ENCODE measurements at places on chromosomes 2 and 18.

DNA sequence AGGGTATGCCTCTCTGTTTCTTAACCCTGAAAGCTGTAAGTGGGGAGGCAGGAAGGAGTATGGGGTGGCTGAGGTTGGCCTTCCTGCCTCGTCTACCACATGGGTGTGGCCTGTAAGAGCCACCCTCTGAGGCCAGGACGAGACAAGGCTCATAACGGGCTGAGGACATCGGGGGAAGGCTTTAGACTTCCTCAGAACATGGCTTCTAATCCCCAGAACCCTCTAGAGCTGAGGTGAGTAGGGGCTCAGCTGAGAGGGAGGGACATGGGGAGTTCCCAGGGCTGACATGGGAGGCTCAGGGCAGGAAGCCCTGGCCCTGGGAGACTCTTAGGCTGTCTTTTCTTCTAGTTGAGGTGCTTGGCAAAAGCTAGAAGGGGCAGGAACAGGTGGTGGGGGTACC is 36.7 kb downstream of the EMX1 start:
- no peak for DNase-seq

- DNase-seq: no peak
Measured at GRCh38 chr18:58871514-58872420, 7.1 kb downstream of the ZNF532 start.

GRCh38 chr2:128772671-128773070 is 454.0 kb upstream of the HS6ST1 start:
- no peak for DNase-seq

GRCh38 chr2:231321556-231322334 is 73.8 kb upstream of the B3GNT7 start:
- DNase-seq: no peak

DNA sequence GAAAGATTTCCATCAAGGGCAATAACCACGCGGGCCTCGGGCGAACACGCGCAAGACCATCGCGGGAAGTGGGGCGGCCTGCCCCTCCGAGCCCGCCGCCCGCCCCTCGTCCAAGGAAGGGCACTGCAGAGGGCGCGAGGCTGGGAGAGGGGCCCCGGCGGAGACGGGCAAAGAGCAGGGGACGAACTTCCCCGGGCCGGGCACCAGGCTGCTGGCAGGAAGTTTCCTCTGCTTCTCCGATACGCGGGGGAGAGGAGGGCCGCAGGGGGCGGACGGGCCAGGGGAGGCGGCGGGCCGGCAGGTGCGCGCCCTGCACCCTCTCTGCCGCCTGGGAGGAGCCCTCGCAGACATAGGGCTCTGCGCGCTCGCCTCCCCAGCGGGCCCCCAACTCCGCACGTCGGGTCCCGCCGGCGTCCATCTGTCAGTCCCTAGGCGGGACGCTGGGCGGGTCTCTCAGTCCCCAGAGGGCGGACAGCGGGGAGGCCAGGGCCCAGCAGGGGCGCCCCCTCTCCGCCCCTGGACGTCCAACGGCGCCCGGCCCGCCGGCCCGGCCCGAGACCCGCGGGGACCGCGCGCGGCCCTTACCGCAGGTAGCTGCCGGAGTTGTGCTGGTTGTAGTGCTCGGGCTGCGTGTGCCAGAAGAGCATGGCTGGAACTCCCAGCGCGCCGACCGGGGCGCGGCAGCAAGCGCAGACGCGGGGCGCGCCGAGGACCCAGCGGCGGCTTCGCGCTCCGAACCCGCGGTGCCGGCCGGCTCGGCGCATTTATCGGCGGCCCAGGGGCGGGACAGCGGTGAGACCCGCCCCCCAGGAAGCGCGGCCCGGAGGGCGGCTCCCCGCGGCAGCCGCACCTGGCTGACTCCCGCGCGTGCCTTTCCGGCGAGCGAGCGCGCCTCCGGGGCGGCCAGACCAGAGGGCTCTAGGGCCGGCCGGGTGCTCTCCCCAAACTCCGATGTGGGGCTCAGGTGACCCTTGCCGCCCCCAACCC is at the start of gene TFCP2L1:
TSS of gene TFCP2L1 (minus strand) at position 740 of the 987 bp plus-strand sequence. CDS start at position 647, 93 bp downstream.
- no peak for DNase-seq

GRCh38 chr2:105329197-105329554 is 359 bp downstream of the TGFBRAP1 start:
- no peak for DNase-seq

GRCh38 chr2:224711859-224712665 is 4.1 kb downstream of the CCDC195 start:
- DNase-seq: peak; percentile 9

- DNase-seq: peak; percentile 24
Measured at GRCh38 chr2:146262606-146263005, 1582.2 kb upstream of the ACVR2A start.

- DNase-seq: peak; percentile 36
Measured at GRCh38 chr2:30421604-30422443, 25.2 kb upstream of the LCLAT1 start.

DNA sequence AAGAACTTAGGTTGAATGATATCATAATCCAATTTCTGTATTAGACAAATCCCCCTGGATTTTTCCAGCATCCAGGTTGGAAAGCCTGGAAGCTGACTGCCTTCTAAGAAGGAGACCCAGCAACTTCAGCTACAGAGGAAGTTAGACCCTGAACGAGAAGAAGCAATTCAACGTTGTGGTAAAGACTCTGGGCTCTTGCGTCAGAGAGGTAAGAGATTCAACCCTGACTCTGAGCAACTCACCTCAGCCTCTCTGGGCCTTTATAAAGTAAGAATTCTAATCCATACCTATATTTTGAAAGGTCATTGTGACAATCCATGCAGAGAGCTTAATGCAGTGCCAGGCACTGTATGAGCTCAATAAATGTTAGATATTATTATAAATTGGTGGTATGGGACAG is 9.7 kb downstream of the E2F6 start:
- DNase-seq: no peak

GRCh38 chr2:124683536-124684428 is 658.7 kb downstream of the CNTNAP5 start:
- DNase-seq: peak; percentile 57

DNA sequence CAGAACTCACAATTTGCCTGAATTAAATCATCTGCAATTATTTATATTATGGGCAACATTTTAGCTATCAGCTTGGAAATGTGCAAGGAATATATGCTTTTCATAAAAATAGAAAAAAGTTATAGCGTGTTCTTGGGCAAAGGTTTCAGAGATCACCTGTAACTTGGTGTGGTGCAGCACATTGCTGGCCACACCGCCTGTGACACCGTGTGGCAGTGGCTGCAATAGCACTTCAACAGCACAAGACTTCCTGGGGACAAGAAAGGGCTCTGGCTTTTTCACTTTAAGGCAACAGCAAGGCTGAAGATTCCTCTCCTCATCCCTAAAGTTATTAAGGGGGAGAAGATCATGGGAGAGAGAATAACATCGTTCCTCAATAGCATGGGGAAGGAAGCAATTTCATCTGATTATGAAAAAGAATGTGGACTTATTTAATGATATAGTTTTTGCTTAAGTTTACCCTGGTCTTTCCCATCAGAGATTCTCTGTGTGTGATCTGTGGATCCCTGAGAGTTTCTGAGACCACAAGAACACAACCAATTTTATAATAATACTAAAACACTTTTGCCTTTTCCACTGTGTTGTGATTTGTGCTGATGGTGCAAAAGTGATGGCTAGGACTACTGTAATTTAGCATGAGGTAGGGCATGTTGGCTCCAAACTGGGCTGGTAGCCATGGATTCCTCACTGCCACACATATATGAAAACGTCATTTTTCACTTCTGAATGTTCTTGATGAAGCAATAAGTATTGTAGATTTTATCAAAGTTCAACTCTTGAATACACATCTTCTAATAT is 15.0 kb upstream of the SERPINB3 start:
- no peak for DNase-seq

DNA sequence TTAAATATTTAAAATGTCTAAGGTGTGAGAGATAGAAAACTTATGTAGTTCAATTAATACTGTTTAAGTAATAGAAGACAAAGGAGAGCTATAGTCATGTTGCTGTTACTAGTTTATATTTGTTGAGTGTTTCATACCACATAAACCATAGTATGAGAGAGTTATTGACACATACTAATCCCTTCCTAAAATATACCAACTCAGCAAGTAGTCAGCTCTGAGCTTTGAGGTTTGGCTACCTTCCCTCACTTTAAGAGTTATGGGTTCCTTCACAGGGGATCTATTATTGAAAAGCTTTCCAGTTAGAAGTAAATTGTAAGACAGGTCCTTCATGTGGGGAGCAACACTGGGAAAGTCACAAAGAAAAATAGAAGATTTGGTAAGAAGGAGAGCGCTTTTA is 701.6 kb upstream of the ZEB2 start:
- DNase-seq: no peak

DNA sequence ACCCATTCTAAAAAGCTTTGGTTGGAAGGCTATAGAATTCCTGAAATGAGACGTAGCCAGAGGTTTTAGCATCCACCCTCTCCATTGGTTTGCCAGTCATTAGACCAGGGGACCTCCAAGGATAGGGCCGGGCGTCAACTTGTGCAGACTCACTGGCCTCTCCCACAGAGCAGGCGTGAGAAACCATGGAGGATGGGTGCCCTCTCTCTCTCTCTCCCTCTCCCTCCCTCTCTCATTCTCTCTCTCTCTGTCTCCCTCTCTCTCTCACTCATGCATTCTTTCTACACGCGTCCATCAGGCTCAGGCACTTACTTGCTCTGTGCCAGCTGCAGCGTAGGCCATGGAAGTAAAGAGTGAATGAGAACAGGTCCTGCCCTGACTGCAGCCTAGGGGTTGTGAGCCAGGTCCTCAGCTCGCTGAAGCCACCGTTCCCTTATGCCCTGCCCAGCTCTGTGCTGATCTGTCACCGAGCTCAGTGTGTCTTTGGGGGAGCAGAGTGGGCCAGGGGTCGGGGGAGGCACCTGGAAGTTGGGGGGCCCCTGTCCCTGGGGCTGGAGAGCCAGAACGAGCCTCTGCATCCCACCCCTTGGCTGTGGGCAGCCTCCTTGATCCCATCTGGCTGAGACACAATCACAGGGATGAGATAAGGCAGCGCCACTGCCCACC is 304.4 kb upstream of the HS6ST1 start:
- DNase-seq: no peak

GRCh38 chr2:210049831-210050230 is 47.4 kb downstream of the RPE start:
- DNase-seq: no peak

- DNase-seq: no peak
Measured at GRCh38 chr2:238059505-238059904, 1.3 kb upstream of the SCLY start.

- no peak for DNase-seq
Measured at GRCh38 chr2:4404363-4404762, 701.0 kb downstream of the DCDC2C start.

DNA sequence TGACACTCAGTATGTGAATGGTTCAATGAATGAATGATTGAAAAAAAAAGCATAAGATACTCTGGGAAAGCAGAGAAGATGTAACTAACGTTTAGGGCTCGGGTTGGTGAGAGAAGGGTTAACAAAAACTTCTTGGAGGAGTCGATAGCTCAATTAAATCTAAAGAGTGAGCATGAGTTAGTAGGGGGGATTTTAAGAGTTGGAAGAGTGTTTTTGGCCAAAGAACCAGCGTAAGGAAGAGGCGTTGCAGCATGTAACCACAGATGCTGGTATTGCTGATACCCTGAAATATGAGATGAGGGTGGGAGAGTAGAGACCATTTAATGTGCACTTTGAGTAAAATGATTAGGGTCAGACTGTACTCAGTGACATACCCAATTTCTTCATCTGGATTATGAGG is 14.5 kb downstream of the ARHGAP28 start:
- DNase-seq: no peak

DNA sequence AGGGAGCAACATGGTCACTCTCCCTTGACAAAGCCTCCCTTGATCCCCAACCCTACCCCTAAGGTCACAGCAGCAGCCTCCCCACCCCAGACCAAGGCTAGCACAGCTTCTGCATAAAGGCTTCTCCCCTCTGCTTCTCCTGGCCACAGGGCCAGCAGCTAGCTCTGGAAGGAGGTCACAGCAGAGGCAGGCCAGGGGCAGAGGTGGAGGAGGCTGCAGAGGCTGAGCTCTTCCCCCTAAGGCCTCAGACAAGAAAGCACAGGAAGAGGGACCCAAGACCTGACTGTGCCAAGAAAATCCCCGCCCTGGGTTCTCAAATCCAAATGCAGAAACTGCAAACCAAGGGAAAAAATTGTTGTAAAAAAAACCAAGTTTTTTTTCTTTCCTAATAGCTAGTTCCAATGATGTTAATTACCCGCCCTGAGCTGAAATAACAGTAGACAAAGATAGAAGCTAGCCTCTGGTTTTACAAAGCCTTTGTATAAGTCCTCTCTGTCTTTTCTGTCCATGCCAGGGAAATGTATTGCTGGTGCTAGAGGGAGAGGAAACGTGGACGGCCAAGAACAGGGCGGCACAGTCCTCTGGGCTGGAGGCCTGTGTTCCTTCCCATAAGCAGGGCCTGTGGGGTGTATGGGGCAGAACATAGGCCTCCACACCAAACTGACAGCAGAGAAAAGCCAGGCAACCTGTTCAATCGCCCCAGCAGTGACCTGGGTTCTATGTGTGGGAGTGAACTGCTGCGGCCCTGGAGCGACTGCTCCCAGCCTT is 79.5 kb downstream of the POLR1A start:
- no peak for DNase-seq

GRCh38 chr18:72612894-72613533 is 68.9 kb upstream of the CBLN2 start:
- DNase-seq: no peak

- DNase-seq: no peak
Measured at GRCh38 chr2:18129348-18129747, 250.9 kb downstream of the KCNS3 start.

- no peak for DNase-seq
Measured at GRCh38 chr2:237488295-237488694, 1.2 kb downstream of the MLPH start.

GRCh38 chr2:219752726-219753125 is 125.3 kb downstream of the SLC4A3 start:
- peak; percentile 16 for DNase-seq

- peak; percentile 82 for DNase-seq
Measured at GRCh38 chr18:58581265-58581664, 47.6 kb downstream of the ALPK2 start.

GRCh38 chr2:112150851-112151250 is 12.7 kb downstream of the FBLN7 start:
- no peak for DNase-seq

DNA sequence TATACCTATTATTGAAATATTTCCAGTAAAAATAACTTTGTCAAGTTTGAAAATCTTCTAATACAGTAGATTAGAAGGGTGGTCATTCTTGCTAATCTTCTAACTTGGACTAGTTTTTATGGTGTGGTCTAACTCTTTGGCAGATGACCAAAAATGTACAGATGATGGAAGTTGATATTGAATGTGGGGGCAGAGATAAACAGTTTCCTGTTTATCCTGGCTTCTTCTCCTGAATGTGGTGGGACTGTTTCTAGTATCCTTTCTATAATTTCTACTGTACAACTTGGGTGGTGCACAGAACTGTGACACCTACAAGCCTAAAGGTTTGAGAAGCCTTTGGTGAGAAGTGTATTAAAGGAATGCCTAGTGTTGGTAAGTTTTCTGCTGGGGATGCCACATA is 178.7 kb downstream of the PDE11A start:
- peak; percentile 23 for DNase-seq

DNA sequence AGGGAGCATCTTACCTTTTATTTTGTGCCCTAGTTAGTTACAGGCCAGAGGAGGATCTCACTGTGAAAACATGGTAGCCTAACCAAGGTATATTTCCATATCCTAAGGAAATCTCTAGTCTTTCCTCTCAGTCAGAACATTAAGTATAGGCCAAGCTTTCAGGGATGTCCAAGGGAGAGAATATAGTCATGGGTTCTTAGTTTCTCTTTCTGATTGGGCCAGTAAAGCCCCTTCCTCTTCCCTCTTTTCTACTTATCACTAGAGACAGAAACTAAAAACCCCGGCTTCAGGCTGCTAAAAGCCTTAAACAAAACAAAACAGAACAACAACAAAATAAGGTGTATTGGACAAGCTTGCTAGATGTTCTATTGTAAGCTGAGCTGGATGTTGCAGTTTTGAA is 44.3 kb upstream of the TNFRSF11A start:
- DNase-seq: no peak
